ENCODE measurements at places on chromosomes 7 and 10.

GRCh38 chr10:45061982-45062381, 61.3 kb downstream of the ZNF22 start:
- no peak overlapping the region for H3K4me3 ChIP-seq
- H3K27me3 ChIP-seq = no peaks in the 10 kb centered on the region
- H3K27ac ChIP-seq = no peak overlapping the region
- H3K4me1 ChIP-seq = no peaks in the 10 kb centered on the region
- H3K36me3 ChIP-seq = no peaks in the 10 kb centered on the region
- DNase-seq = no peak

- H3K4me3 ChIP-seq = no peak overlapping the region
- no peaks in the 10 kb centered on the region for H3K4me1 ChIP-seq
- no peak for DNase-seq
- H3K36me3 ChIP-seq = peaks cover 31% of the 10 kb centered on the region
- no peaks in the 10 kb centered on the region for H3K27me3 ChIP-seq
These were observed 108.7 kb downstream of the TYW1 start for GRCh38 chr7:67105377-67105776.

- H3K36me3 ChIP-seq = no peaks in the 10 kb centered on the region
- DNase-seq = no peak
- no peaks in the 10 kb centered on the region for H3K4me1 ChIP-seq
- no peak overlapping the region for H3K27ac ChIP-seq
These were observed 1085.9 kb downstream of the GATA3 start for GRCh38 chr10:9140373-9140772.

DNA sequence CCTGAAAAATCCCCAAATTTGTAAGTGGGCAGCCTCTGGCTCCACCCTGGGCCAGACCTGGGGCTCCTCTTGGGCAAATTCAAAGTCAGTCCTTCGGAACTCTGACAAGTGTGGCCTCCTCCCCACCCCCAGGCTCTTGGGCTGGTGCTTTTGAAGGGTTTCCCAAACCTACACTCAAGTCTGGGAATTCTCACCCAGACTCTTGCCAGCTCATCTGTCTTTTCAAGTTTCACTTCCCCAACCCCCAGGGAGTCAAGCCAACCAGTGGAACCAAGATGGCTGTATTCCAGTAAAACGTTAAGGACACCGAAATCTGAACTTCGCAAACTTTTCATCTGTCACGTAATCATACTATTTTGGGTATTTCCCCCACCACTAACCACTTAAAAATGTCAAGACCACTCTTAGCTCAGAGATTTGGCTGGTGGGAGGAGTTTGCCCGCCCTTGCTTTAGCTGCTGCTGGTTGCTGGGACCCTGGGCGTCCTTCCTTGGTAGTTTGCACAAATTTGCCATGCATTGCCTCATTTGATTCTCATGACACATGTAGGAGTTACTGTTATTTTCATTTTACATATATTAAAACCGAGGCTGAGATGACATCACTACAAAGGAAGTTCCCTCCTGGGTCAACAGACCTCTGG, 1.7 kb upstream of the MYO1G start:
- peaks cover 12% of the 10 kb centered on the region for H3K36me3 ChIP-seq
- DNase-seq = peak; percentile 73
- H3K27ac ChIP-seq = peak overlapping the region; percentile 99
- H3K4me3 ChIP-seq = peak overlapping the region; percentile 83
- peaks cover 86% of the 10 kb centered on the region for H3K4me1 ChIP-seq

GRCh38 chr7:8418629-8419245, 14.7 kb upstream of the NXPH1 start:
- H3K4me3 ChIP-seq = no peak overlapping the region
- no peaks in the 10 kb centered on the region for H3K4me1 ChIP-seq
- H3K27ac ChIP-seq = no peak overlapping the region
- H3K27me3 ChIP-seq = peaks cover 7% of the 10 kb centered on the region

- DNase-seq = no peak
- no peak overlapping the region for H3K4me3 ChIP-seq
- no peaks in the 10 kb centered on the region for H3K36me3 ChIP-seq
- H3K27me3 ChIP-seq = peaks cover 69% of the 10 kb centered on the region
These were observed 48.3 kb downstream of the ADRA2A start for GRCh38 chr10:111125102-111125501.

GRCh38 chr10:80379701-80380100, 23.1 kb downstream of the DYDC2 start:
- H3K27me3 ChIP-seq = no peaks in the 10 kb centered on the region
- no peak overlapping the region for H3K4me3 ChIP-seq
- DNase-seq = no peak
- no peaks in the 10 kb centered on the region for H3K36me3 ChIP-seq

Data from naive B cell (primary cell).